ENCODE measurements at places on chromosomes 4 and X. TPM values are rescaled to one million over a fixed set of nuclear protein-coding genes. Genes with fewer than 3 reads are reported as not detected.

GRCh38 chr4:6439120-6439762, 33.2 kb downstream of the PPP2R2C start:
- no peak for DNase-seq

GRCh38 chr4:19924761-19925160, 326.9 kb upstream of the SLIT2 start:
- no peak for DNase-seq

DNA sequence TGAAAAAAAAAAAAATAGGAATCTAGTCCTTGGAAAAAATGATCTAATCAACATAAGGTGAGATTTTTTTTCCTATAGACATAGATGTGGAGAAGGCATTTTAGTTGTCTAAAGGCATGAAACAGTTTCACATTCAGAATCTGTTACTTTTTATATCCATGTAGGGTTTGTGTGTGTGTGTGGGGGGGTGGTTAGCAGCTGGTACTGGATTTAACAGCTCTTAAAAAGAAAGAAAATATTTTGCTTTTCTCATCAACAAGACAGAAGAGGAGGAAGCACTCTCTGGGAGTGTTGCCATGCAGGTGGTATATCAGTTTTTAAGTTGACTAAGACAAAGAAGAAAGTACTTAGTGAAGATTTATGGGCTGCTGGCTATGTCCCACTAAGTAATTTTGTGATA, 122.3 kb downstream of the VCX3B start:
- no peak for DNase-seq

DNA sequence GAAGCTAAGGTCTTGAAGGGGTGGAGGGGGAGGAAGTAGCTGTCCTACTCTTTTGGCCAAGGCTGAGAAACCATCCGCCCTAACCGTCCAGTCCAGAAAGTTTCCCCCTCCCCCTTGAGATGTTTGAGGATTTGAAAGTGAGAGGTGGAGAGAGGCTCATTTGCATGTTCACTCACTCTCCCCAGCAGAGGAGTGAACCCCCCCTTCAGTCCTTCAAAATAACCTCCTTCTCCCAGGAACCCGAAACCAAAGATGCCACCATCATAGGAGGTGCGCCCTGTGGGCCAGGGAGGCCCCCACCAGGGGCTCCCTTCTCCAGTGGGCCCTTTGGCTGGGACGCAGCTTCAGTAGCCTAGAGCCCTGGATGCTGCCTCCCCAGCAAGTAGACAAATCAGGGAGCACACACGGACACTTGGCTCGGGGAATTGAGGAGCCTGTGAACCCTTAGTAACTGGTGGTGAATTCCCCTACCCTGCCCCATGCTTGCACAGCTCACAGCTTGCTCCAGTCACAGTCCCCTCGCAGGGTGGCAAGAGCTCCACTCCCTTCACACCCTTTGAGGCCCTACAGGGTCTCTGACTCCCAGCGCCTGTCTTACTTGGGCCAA, 25.6 kb downstream of the ELF4 start:
- no peak for DNase-seq

- no peak for DNase-seq
Measured at GRCh38 chr4:87227751-87228151, 7.3 kb upstream of the KLHL8 start.

GRCh38 chr4:152831416-152831815, 51.7 kb downstream of the ARFIP1 start:
- DNase-seq, result no peak

DNA sequence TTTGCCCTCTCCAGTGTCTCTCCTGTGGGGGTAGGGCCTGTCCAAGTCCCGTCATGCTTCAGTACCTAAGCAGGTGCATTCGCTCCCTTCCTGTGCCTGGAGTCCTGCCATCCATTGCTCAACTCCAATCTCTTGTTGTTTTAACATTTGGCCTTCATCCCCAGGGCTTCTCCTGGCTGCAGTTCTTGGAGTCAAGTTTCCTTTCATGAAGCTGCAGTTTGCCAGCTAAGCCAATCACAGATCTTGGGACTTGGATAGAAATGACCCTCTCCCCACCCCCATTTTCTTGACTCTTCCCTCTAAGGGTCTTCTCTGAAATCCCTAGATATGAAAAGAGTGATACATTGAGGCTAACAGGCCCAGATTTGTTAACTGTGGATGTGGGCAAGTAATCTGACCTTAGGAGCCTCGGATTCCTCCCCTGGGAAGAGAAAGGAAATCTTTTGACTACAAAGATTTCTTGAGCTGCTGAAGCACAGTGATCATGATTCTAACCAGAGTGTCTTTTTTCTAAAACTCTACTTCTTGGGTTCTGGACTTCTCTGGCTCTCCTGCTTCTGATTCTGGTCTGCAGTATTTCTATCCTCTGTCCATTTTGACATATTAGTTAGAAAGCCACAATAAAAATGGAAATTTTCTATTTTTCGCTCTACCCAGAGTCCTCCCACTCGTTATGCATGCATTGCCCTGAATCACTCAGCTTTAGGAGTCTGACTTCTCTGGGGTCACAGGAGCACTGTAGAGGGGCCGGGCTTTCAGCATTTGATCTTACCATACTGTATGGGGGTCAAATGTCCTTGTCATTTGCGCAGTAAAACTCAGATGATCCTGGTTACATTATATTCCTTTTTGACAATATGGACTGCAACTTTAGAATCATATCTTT, 61.0 kb downstream of the CHRNA9 start:
- DNase-seq, result no peak

DNA sequence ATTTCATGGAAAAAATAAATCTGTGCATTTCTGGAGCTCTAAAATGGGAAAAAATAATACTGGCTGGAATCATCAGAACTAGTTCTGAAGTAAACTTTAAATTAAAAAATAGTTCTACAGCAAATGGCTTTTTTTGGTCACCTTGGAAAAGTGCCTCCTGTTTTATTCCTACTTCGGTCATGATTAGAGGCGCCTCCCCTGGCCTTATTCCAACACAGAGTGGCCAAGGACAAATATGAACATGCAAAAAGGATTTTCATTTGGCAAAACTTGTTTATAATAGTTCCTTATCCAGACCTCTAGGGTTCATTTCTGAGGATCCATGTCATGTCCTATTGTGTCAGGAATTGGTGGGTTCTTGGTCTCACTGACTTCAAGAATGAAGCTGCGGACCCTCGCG, 11.1 kb upstream of the KLF8 start:
- no peak for DNase-seq

DNA sequence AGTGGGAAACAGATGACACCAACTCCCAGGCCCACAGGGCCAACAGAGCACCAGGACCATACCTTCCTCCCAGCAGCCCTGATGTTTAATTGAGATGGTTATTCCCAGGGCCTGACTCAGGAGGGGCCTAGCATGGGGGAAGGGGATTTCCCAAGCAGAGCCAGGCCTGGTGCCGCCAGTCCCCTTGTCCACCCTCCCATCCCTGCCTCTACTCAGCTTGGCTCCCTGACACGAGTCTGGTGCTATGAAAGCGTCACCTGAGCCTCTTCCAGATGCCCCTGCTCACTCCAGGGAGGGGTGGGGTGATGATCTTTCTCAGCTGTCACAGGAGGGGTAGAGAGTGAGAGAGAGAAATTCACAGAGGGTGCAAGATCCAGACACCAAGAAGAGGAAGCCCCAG, 72.7 kb downstream of the EFNB1 start:
- DNase-seq, result no peak

DNA sequence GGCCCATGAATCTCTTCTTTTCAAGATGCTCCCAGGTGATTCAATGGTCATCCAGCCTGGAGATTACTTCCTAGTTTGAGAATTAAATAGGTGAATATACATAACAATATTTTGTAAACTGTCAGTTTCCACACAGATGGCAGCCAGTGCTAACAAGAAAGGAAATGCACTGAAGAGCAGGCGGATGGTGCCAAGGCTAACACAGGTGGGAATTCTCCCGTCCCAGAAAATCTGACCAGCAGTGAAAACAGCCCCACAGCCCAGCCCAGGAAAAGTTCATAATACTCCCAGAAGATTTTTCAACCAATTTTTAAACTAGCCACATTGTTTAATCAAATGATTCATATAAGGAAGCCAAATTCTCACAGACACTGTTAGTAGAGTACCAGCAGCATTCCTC, 387.2 kb upstream of the GATB start:
- DNase-seq, result no peak

The NXF2B gene
- total RNA-seq, result 0.28 TPM

DNA sequence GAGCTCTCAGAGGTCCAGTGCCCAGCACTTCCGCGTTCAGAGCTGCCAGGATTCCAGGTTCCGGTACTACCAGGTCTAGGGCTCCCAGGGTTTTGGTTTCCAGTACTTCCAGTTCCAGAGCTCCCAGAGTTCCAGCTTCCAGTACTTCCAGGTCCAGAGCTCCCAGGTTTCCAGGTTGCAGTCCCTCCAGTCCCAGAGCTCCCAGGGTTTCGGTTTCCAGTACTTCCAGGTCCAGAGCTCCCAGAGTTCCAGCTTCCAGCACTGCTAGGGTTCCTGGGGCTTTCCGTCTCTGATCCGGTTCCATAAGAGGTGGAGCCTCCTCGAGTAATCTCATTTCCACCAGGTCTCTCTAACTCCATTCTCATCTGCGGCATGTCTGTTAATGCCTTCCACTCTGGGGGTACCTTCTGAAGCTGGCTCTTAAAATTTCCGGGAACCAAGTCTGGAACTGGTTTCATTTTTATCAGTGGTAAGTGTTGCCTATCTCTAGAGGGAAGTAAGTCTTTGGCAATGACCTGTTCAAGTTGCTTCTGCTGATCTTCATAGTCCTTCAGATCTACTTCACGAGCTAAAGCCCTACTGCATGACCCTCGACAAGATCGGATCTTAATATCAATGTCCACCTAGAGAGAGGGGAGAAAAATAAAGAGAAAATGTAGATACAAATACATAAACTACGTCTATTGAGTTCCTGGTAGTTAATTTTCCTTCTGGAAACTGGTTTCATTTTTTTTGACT, 4.1 kb downstream of the FGA start:
- DNase-seq, result no peak

The KLHL15 gene
- total RNA-seq, result 28.0 TPM

- no peak for DNase-seq
Measured at GRCh38 chr4:13261486-13262257, 222.5 kb downstream of the RAB28 start.

GRCh38 chrX:112827292-112827903, 13.2 kb downstream of the AMOT start:
- no peak for DNase-seq

- DNase-seq, result no peak
Measured at GRCh38 chr4:120051253-120051652, 15.4 kb downstream of the MAD2L1 start.

- no peak for DNase-seq
Measured at GRCh38 chr4:157300701-157301100, 80.2 kb downstream of the GRIA2 start.

- no peak for DNase-seq
Measured at GRCh38 chrX:56066016-56066415, 166.1 kb upstream of the KLF8 start.

The CTAG2 gene
- total RNA-seq, result not detected

The NSUN7 gene
- total RNA-seq, result 8.2 TPM

- DNase-seq, result no peak
Measured at GRCh38 chr4:2954358-2955185, 8.6 kb downstream of the NOP14 start.

DNA sequence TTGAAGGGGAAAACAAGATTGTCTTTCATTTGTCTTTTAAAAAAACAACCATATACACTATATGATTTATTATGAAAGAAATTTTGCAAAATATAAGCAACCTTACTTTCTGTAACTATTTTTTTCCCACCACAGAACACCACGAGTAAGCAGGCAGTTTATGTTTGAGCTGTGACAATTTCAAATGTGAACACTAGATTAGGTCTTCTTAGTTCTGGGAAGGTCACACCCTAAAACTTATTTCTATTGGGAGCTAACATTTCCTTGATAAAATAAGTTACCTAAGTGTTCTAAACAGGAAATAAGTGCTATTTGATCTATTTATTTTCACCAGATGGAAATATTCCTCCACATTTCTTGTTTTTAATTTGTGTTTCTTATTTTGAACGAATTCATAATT, 50.6 kb downstream of the PCDH7 start:
- DNase-seq, result no peak

The ANOS1 gene
- total RNA-seq, result 36.9 TPM

The CLNK gene
- total RNA-seq, result 0.10 TPM

GRCh38 chr4:127809173-127809800, 27.2 kb downstream of the HSPA4L start:
- peak; percentile 1 for DNase-seq

The CLCN4 gene
- total RNA-seq, result 21.9 TPM

The CTPS2 gene
- 27.0 TPM for total RNA-seq

DNA sequence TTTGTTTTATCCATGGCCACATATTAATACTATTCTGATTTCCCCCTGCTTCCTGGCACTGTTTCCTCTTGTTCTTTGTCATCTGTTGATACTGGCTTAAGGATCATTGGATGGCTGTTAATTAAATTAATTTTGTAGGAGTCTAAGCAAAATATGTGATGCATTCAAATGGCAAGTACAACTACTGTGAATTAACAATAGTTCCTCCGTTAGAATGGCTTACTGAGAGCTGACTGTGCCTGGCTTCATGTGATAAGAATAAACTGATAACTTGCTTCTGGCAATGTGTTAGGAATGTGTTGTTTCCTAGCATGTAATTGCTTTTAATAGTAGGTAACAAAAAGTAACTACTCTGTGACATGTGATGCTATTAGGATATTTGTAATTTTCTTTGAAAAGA, 98.5 kb downstream of the RPA4 start:
- no peak for DNase-seq

The CXCR3 gene
- not detected for total RNA-seq

DNA sequence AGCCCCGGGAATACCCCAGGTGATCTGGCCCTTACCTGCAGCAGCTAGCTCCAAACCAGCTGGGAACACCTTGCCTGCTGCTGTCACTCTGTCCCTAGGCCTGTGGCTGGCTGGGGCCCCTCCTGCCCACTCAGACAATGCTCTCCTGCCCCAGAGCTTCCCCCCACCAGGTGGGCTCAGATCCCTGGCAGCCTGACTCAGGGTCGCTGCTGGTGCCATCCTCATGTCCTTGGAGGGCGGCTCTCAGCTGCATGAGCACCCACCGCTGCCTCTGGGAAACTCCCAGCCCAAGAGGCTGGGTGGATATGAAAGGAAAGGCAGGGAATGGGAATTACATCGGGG, 15.8 kb downstream of the C4orf50 start:
- DNase-seq, result no peak

GRCh38 chrX:16251782-16252181, 84.5 kb downstream of the MAGEB17 start:
- DNase-seq, result no peak

- no peak for DNase-seq
Measured at GRCh38 chr4:27278615-27279375, 418.2 kb downstream of the STIM2 start.

The HPGDS gene
- total RNA-seq, result 6.9 TPM

GRCh38 chr4:88159229-88159725, 838 bp upstream of the ABCG2 start:
- peak; percentile 14 for DNase-seq

- peak; percentile 96 for DNase-seq
Measured at GRCh38 chr4:89836897-89837384, at the start of gene SNCA. Gene SNCA (minus strand): TSS chr4:89837161. CDS start chr4:89835667, 1,494 bp downstream.

- no peak for DNase-seq
Measured at GRCh38 chr4:38785041-38785790, 2.4 kb upstream of the TLR10 start.

The NAP1L3 gene
- 71.4 TPM for total RNA-seq

GRCh38 chrX:115047181-115047580, 29.8 kb upstream of the IL13RA2 start:
- DNase-seq, result no peak

Data from spinal cord (tissue), 10 donors.